Activated B cell treated with CpG ODN at 0.5 μM for 24 hours (primary cell): ENCODE measurements at places on chromosomes 7 and 10.
A peak's percentile ranks its signal among the peaks of the same experiment; 100 is the strongest.

DNA sequence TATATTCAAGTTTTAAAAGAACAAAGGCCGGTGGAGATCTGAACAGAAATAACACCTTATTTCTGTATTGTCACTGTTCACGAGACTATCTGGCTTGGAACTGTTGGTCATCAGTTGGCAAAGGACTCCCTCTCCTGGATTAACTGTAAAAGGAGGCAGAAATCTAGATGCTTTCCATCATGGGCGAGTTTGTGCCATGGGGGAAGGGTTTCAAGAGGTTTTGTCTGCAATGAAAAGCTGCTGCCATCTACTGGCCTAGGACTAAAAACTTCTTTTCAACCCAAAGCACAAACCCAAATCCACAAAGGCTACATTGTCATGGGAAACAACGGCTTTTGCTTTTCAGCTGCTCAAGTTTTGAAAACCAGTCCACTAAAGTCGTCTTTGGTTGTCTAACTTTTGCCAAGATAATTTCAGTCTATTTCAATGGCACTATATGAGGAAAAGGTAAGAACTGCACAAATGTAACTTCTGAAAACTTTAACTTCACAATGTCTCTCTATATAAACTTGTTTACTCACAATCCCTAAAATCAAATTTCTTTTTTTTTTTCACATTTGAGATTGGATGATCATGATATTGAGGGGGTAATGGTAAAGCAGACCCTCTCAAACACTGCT is 196.8 kb downstream of the SKAP2 start:
- no peak overlapping the region for H3K4me3 ChIP-seq
- peaks cover 9% of the 10 kb centered on the region for H3K36me3 ChIP-seq
- H3K4me1 ChIP-seq = peaks cover 18% of the 10 kb centered on the region

GRCh38 chr7:72446131-72446530 is 34.0 kb upstream of the CALN1 start:
- no peak overlapping the region for H3K4me3 ChIP-seq
- H3K27ac ChIP-seq = no peak overlapping the region
- peaks cover 3% of the 10 kb centered on the region for H3K27me3 ChIP-seq
- H3K36me3 ChIP-seq = no peaks in the 10 kb centered on the region
- no peaks in the 10 kb centered on the region for H3K4me1 ChIP-seq
- no peak for DNase-seq

- H3K4me3 ChIP-seq = no peak overlapping the region
- DNase-seq = no peak
- H3K27ac ChIP-seq = no peak overlapping the region
- peaks cover 3% of the 10 kb centered on the region for H3K27me3 ChIP-seq
- H3K36me3 ChIP-seq = no peaks in the 10 kb centered on the region
Observed at GRCh38 chr10:128574581-128575210, 448.5 kb upstream of the MKI67 start.

DNA sequence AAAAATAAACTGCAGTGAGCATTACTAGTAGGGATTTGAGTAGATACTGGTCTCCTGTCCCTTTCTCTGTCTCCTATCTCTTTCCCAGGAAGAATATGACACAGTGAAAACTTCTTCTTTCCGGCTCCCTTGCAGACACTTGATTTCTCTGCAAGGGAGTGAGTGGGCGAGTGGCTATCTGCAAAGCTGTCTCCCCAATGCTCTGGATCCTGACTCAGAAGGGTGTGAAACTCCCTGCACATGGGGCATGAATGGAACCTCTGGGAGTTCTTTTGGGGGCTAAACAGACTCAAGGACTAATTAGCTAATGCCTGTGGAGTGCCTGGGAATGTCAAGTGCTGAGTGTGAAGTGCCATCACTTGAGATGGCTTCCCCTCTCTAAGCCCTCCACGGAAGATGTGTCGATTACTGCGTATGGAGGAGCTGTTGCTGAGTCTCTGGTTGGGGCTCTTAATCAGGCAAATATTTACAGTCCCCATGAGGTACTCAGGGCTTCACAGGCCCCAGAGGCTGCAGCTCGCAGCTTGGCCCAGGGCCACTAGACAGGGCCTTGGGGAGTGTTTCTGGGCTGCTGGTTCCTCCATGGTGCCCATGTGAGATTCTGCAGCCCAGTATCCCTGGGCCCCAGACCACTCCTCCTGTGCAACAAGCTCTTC is 139.8 kb downstream of the RPS24 start:
- H3K4me3 ChIP-seq = no peak overlapping the region
- no peak for DNase-seq
- H3K27ac ChIP-seq = no peak overlapping the region

- no peak for DNase-seq
- no peak overlapping the region for H3K27ac ChIP-seq
- H3K4me3 ChIP-seq = no peak overlapping the region
Observed at GRCh38 chr7:18210377-18210776, 182.7 kb upstream of the PRPS1L1 start.

DNA sequence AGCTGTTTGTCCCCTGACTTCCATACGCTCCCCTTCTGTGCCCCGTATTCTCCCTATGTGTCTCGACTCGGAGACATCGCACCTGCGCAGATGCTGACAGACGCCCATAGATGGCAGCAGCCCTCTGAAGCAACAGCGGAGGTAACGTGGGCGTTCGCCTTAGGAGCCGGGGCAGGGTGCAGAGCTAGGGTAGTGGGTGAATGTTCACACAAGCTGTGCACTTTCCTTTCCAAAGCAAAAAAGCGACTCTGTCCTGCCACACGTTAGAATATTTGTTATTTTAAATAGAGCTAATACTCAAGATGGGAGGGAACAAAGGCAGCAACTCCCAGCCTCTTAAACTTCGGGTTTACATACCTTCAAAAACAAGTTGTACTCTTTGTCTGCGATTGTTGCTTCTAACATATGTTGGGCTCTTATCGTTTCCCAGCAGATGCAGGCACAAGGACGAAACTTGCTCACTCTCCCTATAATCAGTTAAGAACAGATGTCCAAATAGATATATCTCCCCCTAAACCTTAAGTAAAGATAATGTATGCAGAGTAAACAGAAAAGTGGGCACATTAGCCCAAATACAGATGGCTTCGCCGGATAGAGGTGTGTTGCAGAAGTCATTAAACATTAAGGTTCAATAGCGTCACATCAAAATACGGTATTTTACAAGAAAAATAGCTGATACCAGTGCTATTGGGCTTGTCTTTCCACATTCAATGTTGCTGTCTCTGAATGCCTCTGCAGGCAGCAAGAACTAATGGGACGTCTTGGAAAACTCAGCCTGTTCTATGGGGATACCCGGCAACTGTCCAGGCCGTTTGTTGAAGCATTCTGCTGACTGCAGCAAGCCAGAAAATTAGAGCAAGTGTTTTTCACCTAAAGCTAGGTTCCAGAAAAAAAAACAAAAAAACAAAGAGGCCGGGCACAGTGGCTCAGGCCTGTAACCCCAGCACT is 340.3 kb upstream of the PRKCQ start:
- peaks cover 26% of the 10 kb centered on the region for H3K4me1 ChIP-seq
- no peaks in the 10 kb centered on the region for H3K36me3 ChIP-seq
- no peaks in the 10 kb centered on the region for H3K27me3 ChIP-seq
- DNase-seq = peak; percentile 49
- no peak overlapping the region for H3K4me3 ChIP-seq

GRCh38 chr10:29835055-29835454 is 200.3 kb upstream of the SVIL start:
- no peak overlapping the region for H3K4me3 ChIP-seq
- H3K36me3 ChIP-seq = no peaks in the 10 kb centered on the region
- H3K27ac ChIP-seq = no peak overlapping the region
- DNase-seq = no peak
- no peaks in the 10 kb centered on the region for H3K27me3 ChIP-seq
- H3K4me1 ChIP-seq = no peaks in the 10 kb centered on the region

- no peak overlapping the region for H3K4me3 ChIP-seq
- no peak overlapping the region for H3K27ac ChIP-seq
- no peaks in the 10 kb centered on the region for H3K4me1 ChIP-seq
- H3K27me3 ChIP-seq = peaks cover 25% of the 10 kb centered on the region
Observed at GRCh38 chr7:55261386-55261770, 103.8 kb upstream of the LANCL2 start.

GRCh38 chr10:32207544-32207943 is 139.4 kb downstream of the EPC1 start:
- DNase-seq = no peak
- no peaks in the 10 kb centered on the region for H3K36me3 ChIP-seq
- H3K27ac ChIP-seq = no peak overlapping the region

DNA sequence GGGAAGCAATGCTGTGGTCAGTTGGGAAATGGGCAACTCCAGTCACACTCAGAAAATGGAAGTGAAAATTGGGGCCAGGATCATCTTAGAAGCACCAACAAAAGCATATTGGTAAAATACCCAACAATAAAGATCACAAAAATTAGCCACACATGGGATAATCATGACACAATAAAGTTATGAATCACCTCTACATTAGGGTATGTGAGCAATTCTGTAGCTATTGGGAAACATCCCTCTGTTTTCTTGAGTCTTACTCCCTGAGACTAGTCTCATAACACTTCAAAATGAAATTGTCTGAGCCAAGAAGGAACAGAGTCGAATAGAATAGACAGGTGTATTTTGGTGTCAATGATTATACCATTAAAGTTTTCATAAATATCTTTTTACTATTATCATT is 178.3 kb downstream of the DYNC1I1 start:
- H3K27me3 ChIP-seq = no peaks in the 10 kb centered on the region
- H3K4me3 ChIP-seq = no peak overlapping the region
- H3K27ac ChIP-seq = no peak overlapping the region
- no peak for DNase-seq
- no peaks in the 10 kb centered on the region for H3K4me1 ChIP-seq

GRCh38 chr7:35419391-35419755 is 165.5 kb upstream of the TBX20 start:
- peaks cover 3% of the 10 kb centered on the region for H3K4me1 ChIP-seq
- H3K4me3 ChIP-seq = no peak overlapping the region
- no peak overlapping the region for H3K27ac ChIP-seq
- no peak for DNase-seq

DNA sequence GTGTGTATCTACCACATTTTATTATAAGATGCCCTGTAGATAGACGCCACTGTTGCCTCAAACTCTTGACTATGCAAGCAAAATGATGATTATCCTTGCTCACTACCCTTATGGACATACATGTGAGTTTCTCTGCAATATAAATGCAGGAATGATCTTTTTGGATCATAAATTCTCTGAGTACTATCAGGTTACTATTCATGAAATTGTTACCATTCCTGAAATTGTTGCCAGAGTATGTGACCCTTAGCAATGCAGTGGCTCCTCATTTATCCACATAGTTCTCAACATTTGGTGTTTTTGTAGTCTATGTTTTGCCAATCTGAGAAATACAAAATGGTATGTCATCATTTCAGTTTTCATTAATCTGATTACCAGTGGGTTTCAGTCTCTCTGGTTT is 166.2 kb upstream of the FAM3C start:
- H3K27me3 ChIP-seq = peaks cover 3% of the 10 kb centered on the region
- no peaks in the 10 kb centered on the region for H3K4me1 ChIP-seq
- no peaks in the 10 kb centered on the region for H3K36me3 ChIP-seq
- no peak overlapping the region for H3K4me3 ChIP-seq

DNA sequence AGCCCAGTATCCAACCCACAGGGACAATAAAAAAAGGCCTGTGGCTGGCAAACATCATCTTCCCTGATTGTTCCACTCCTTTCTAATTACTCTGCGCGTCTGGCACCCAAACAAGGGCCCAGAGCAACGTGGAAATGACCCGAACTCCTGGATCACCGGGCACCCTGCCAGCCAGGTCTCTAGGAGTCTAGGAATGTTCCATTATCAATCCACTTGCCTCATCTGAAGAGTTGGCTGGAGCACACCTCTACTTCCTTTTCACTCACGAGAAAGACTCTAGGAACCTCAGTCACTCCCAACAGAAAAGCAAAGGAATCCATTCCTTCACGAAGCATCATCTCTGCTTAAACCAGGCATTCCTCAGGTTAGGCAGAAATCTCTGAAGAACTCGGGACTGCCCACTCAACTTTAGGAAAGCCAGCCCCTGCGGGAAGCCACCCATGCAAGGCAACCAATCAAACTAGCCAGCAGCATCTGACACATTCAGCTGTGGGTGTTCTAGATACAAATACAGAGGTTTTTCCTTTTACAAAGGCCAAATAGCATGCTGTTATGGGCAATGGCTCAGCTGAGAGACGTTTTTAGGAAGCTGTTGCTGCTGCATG is 37.7 kb downstream of the ATXN7L1 start:
- no peaks in the 10 kb centered on the region for H3K36me3 ChIP-seq
- no peaks in the 10 kb centered on the region for H3K4me1 ChIP-seq
- H3K27ac ChIP-seq = no peak overlapping the region
- no peak for DNase-seq
- H3K4me3 ChIP-seq = no peak overlapping the region

DNA sequence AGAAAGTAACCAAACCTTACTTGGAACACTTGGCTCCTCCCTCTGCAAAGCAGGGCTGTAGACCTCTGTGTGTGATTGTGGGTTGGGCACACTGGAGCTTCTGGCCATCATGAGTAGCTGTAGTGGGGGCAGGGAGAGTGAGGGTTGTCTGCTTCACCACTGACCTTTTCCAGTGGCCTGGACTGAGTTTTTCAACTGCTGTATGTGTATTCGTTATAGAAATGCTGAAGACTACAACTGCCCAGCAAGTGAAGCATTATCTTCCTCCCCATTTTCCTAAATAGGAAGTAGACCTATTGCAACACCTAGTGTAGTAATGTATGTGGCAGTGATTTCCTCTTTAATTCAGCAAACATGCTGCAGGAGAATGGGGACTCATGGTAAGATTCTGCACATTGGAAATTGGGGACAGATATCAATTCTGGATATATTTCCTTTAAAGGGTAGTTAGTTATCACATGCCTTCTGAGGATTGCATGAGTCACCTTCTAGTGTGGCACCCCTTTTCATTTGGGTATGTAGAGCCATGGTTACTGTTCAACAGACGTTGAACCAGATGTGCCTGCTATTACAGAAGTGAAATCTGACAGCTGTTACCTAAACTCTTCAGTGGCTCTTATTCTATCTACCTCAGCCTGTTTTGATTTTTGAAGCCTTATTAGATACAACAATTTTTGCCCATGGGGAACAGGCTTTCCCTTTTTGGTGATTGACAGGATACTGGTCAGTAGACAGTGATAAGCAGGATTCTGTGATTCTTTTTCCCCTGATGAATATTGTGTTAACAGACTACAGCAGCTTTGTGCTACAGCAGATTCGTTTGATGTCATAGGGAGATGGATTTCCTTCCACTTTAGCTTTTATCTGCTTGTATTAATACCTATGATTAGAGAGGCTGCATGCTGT is 130.9 kb downstream of the SND1 start:
- H3K27me3 ChIP-seq = no peaks in the 10 kb centered on the region
- DNase-seq = no peak
- H3K4me3 ChIP-seq = no peak overlapping the region
- H3K4me1 ChIP-seq = peaks cover 38% of the 10 kb centered on the region
- peaks cover 5% of the 10 kb centered on the region for H3K36me3 ChIP-seq
